ENCODE measurements at places on chromosomes 3 and 15.

- peak; percentile 89 for DNase-seq
These were observed 885 bp downstream of the CDV3 start for GRCh38 chr3:133574260-133574881.

DNA sequence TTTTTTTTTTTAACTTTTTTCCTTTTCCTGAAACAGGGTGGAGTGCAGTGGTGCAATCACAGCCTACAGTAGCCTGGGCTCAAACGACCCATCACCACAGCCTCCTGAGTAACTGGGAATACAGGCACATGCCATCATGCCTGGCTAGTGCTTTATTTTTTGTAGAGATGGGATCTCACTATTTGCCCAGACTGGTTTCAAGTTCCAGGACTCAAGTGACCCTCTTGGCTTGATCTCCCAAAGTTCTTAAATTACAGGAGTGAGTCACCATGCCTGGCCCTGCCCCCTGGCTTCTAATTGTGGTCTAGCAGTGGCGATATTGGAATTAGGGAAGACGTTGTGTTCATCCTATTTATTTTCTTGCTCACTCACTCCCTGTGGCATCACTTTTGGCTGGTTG lies 1138.4 kb downstream of the SI start:
- no peak for DNase-seq

- no peak for DNase-seq
These were observed 577.3 kb downstream of the VGLL3 start for GRCh38 chr3:86413645-86414044.

DNA sequence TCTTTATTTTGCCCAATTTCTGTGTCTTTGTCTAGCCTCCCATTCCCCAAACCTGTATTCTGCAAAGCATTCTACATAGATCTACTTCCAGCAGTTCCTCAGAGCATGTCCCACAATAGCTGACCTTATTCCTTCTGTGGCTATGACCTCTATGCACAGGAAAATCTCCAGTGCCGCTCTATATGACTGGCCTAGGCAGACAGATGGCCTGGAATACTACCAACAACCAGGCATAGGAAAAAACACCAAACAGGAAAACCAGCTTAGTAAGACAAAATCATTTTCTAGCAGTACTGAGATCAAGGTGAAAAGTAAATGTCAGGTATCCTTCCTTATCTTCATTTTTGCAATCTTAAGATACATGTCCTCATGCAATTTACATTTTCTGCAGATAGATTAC lies 1115.0 kb downstream of the IGSF11 start:
- no peak for DNase-seq

DNA sequence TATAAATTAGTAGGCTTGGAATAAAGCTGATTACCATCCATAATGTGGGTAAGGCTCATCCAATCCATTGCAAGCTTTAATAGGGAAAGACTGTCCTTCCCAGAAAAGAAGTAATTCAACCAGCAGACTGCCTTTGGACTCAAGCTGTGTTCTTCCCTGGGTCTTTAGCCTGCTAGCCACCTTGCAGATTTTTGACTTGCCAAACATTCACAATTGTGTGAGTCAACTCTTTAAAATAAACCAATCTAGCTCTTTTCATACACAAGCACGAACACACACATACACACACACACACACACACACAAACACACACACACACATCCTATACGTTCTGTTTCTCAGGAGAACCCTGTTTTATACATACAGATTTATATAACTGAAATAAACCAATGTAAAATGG lies 248.1 kb downstream of the NAALADL2 start:
- DNase-seq = no peak

DNA sequence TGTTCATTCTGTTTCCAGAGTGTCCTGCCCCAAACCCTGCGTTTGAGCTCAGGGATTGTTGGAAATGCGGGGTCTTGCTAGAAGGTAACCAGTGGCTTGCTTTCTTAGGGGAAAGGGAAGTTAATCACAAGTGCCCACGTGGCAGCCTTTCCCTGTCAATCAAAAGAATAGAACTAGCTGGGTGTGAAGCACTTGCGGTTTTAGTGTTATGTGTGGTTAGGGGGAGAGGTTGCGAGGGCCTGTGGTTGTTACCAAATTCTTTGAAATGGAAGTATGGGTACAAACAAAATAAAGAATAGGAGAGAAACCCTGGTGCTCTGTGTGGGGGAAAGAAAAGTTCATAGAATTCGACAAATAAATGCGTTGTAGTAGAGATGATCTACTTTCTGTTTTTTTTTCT lies 67.6 kb downstream of the FNDC3B start:
- DNase-seq = no peak

- DNase-seq = peak; percentile 10
These were observed 24.0 kb upstream of the HGD start for GRCh38 chr3:120705884-120706582.

GRCh38 chr15:68368731-68369435 lies 63.1 kb downstream of the ITGA11 start:
- peak; percentile 28 for DNase-seq

DNA sequence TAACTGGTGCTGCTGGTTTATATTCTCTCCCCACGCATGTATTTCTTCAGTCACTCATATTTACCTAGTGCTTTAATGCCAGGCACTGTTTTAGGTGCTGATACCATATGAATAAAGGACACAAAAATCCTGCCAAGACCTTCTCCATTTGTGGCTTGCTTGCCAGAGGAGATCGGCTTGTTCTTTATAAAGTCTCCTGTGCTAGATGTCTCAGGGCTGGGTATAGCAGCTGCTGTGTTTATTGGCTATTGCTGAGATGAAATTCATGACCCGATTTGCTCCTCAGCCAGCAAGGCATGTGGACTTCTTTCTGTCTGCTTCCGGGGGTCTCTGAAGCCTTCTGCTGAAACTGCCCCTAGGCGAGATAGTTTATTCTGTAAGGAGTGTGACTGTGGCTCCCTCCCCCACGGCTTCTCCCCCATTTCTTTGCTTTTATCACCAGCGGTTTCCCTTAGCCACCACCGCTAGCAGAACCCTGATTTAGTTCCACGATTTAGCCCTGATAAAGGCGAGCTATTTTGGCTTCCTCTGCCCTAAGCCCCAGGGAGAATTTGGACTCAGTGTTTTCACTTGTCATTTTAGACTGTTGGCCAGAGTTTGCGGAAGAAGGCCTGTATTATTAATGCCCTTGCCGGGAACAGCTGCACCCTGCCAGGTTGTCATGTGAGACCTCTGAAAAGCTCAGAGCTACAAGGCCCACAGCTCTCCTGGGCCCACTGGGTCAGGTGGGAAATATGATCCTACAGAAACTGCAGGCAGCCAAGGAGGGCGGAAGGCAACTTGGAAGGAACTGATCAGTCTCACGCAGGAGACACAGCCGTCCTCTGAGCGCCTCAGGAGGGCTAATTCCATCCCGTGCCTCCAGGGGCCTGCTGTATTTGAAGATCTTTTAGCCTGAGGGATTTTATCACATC lies 46.8 kb downstream of the ST6GAL1 start:
- DNase-seq = no peak

- DNase-seq = peak; percentile 8
These were observed 328.0 kb upstream of the MANF start for GRCh38 chr3:51057121-51057520.

DNA sequence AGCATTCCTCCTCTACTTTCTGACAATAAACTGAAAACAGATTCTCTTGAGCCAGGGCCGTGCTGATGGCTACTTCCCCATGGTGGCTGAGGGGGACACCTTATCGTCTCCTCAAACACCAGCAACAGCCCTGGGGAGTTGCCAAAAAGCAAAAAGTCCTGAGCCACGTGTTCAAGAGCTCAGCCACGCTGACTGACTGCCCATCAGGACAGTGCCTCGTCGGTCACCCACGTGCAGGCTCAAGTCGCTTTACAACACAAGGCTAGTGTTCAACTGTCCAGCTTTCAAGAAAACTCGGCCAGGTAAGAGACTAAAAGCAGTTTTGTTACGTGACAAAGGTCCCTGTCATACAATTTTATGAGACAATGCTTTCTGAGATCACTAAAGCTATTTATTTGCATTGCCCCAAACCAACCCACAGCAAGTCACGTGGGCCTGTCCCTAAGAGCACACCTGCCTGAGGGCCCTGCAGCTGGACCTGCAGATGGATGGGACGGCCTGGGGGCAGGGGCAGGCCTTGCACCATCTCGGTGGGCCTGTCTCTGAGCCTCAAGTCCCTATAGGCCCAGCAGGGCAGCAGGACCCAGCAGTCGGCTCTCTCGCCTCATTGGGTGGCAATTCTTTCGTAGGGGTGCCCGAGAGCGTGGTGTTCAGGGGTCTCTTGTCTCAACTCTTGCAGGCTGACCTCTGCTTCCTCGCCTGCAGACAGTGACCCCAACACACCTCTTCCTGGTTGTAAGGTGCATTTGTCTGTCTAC lies 42.7 kb downstream of the NIPA2 start:
- no peak for DNase-seq

GRCh38 chr3:176799675-176800074 lies 397.6 kb downstream of the TBL1XR1 start:
- no peak for DNase-seq

DNA sequence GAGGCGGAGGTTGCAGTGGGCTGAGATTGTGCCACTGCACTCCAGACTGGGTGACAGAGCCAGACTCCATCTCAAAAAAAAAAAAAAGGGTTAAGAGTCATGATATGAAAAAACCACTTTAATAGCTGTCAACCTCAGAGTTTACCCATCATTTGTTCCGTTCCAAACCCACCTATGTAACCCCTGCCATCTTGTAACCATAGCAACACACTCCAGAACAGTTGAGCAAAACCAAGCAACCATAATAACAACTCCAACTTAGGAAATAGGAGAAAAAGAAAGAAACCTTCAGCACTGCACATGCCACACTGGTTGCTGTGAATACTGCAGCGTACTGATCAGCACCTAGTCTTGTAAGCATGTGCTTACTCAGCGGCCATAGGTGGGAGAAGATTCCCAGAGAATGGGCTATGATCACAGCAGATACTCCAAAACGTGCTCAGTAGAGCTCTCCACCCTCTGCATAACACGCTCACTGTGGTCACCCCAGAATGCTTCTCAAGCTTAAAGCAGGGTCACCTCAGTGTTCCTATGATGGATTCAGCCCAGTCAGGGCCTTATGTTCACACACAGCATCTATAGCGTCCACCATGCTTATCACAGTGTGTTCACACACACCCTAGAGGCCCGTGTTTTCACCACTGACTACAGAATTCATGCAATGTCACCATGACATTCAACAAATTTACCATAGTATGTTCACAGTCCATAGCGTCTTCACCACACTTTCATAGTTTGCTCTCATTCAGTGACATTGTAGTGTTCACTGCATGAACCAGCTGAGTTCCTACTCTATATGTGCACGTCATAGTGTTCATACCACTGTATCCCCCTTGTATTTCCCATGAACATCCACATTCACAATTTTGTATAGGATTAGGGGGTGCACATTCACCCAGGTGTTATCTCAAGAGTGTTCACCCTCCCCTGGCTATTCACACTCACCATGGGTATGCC lies 6.5 kb upstream of the CILP start:
- DNase-seq = no peak

DNA sequence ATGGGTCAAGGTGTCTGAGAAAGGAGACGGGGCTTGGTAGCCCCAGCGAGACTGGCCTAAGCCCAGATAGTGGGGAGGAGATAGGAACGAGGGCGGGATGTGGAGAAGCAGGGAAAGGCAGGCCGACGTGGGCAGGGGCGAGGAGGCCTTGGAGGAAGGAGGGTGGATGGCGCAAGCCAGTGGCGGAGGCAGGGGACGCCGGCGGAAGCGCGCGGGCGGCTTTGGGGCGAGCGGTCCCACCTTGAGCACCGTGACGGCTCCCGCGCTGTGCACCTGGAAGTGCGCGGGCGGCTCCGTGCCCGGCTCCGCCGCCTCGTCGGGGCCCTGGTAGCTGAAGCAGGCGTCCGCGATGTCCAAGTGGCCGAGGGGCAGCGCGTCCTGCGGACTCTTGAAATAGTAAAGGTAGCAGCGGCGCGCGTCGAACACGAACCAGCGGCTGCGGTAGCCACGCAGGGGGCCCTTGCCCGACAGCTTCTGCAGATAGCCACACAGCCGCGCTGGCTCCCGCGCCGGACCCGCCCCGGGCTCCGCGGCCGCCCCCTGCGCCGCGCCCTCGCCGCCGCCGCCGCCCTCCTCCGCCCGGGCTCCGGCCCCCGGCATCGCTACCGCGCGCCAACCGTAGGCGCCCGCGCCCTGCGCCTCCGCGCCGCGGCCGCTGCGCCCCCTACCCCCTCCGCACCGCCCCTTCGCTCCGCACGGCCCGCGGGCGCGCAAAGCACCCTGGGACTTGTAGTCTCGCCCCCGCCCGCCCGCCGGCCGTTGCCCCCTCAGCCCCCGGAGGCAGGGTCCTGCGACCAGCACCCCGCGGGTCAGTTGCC lies at the start of gene TBC1D2B:
TSS of gene TBC1D2B (minus strand) at position 659 of the 818 bp plus-strand sequence. CDS start at position 600, 59 bp downstream.
- peak; percentile 73 for DNase-seq

- DNase-seq = peak; percentile 66
These were observed 514 bp downstream of the IGF2BP2 start for GRCh38 chr3:185824051-185825005.

GRCh38 chr15:36315649-36316048 lies 263.8 kb upstream of the CDIN1 start:
- DNase-seq = no peak

DNA sequence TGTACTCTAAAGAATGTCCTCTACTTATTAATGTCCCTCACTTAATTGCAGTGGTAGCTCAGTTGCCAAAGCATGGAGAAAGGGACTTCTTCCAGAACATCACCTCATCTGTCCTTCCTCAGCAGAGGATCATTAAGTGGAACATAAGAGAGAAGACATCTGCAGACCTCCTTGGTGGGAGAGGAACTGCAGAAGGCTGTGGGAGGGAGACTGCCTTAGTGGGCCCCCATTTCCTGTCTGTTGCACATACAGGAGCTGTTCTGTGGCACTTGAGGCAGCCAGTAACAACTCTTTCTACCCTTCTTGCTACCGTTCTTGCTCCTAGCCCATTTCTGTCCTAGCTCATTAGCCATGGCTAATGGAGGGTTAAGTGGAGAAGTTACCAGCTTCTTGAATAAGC lies 33.6 kb downstream of the HPS3 start:
- no peak for DNase-seq

DNA sequence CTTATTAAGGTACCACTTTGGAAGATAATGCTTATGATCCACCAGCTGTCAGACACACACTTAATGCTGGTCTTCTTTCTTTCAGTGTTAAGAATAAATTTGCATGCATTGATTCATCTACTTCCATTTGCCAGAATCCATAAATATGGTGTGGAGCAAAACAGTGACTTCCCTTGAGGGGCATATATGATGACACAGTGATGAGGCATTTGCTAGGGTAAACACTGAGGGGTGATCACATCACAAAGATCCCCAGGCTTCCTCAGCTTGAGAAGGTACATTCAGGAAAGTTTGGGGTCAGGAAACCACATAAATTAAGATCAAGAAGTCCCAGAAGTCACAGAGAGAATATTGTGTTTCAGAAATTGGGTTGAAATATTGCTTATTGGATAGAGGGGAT lies 9.9 kb upstream of the ZBED2 start:
- peak; percentile 24 for DNase-seq

DNA sequence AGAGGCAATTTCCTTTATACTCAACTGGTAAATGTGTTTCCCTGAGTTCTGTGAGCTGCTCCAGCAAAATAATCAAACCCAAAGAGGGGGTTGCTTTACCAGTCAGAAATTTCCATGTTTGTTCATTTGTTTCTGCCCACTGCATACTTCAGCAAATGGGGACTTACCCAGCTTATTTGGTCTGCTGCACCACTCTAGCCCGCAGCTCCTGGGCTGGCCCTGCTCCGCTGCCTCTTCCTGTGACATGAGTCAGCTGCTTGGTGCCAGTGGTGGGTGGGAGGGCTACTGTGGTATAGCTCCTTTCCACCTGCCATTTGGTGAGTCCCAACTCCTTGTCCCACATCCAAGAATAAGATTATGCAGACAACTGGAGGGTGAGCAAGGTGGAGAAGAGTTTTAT lies 644.2 kb downstream of the MCTP2 start:
- no peak for DNase-seq

GRCh38 chr3:105842449-105842848 lies 26.4 kb downstream of the CBLB start:
- DNase-seq = no peak

All from GM23248 (cell line).